ENCODE measurements at places on chromosomes 3 and 15.
A peak's percentile ranks its signal among the peaks of the same experiment; 100 is the strongest.

- DNase-seq: no peak
Observed at GRCh38 chr3:124298951-124299350, 307.0 kb upstream of the ROPN1 start.

- DNase-seq: peak; percentile 56
Observed at GRCh38 chr3:10702961-10703740, 112.9 kb upstream of the SLC6A11 start.

- DNase-seq: no peak
Observed at GRCh38 chr15:52709187-52709981, 30.2 kb upstream of the ATOSA start.

GRCh38 chr3:1348547-1348946, 255.7 kb downstream of the CNTN6 start:
- no peak for DNase-seq

GRCh38 chr15:63582718-63583426, 14.3 kb upstream of the FBXL22 start:
- DNase-seq: no peak

DNA sequence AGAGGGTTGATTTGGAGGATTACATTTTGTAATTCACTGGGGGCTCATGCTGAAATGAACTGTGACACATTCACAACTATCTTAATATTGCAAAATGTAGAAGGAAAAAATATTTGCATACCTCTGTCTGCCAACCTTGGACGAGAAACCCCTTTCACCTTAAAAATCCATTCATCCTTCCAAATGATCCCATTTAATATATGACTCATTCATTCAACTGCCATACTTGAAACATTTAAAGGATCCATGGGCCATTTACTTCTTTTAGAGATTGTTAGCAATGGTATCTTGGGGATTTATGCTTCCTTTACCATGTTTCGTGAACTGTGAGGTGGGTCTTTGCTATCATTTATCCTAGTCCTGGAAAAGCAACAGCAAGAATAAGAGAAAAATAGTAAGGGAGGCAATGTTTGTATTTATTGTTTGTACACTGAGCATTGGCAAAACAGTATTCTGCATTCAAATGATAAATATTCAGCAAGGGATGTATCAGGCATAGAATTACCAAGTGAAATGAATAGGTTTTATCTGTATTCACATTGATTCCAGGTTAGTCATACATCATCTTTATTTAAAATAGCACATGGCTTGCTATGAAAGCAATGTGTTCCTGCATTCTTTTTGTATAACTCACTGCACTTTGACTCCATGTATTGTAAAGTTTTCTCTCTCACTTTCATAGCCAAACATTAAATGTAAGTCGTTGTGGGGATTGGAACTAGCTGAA, 378.1 kb downstream of the NSUN3 start:
- no peak for DNase-seq

- DNase-seq: no peak
Observed at GRCh38 chr3:149377408-149378364, at the start of gene TM4SF1. TM4SF1 (minus strand) TSS chr3:149377649; CDS start chr3:149377547, 102 bp downstream.

- DNase-seq: no peak
Observed at GRCh38 chr3:46900007-46900292, 22.4 kb downstream of the PTH1R start.

DNA sequence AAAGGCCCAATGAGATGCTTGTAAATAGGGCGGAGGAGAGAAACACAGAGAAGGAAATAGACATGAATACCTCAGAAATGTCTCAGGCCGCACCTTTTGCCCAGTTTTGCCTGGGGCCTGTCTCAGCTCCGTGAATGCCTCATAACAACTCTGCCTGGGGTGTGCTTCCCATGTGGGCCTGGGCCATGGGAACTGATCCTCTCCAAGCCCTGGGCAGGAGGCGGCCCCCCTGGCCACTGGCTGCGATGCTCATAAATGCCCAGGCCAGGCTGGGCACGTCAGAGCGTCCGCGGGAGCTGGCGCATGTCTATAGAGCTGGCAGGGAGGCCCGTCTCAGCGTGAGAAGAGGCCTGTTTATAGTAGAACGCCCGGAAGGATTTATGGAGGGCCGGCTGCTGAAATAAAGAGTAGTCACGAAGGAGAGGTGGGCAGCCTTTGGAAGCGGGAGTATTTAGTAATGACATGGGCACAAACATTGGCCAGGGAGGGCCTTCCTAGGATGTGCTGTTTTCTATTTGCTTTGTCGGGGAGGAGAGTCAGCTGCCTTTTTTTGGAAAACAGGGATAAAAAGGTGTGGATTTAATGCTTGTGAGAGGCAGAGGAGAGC, 85.9 kb upstream of the IGF1R start:
- DNase-seq: no peak

DNA sequence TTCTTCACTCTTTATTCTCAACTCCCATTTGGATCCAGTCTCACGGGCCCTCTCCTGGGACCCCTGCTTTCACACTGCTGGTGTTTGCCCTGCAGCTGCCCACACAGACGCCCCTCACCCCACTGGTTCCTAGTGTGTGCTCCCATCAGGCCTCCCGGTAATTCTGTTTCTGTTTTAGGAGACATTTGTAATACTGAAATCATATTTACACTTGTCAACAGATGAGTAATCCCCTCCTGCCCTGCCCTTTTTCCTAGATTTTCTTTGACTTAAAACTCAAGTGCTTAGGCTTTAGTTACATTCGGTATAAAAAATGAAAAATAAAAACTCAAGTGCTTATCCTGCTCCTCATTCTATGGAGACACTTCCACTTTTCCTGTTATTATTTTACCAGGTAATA, 18.4 kb upstream of the ABTB1 start:
- DNase-seq: no peak

DNA sequence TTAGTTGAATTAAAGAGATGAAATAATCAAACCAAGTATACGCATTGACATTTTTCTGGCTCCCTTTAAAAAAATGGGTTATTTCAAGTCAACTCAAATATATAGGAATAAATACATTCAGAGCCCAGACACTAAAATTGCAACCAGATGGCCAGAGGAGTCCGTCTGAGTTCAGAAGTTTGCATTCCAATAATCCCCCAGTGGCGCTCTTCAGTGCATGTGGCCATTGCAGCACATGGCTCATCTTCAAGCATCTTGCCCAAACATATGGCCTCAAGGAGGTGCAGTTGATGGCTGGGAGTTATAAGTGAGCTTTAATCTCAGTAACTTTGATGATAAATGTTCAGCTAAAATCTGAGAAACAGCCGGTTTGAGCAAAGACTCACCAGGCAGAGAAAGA, 295.8 kb upstream of the LRRN1 start:
- DNase-seq: no peak

- DNase-seq: no peak
Observed at GRCh38 chr3:156176629-156177210, 56.3 kb downstream of the KCNAB1 start.

- no peak for DNase-seq
Observed at GRCh38 chr3:13512451-13512850, 32.3 kb downstream of the HDAC11 start.

- DNase-seq: no peak
Observed at GRCh38 chr3:160874736-160875135, 118.7 kb downstream of the PPM1L start.

- DNase-seq: no peak
Observed at GRCh38 chr3:10939556-10939955, 53.0 kb upstream of the SLC6A1 start.

DNA sequence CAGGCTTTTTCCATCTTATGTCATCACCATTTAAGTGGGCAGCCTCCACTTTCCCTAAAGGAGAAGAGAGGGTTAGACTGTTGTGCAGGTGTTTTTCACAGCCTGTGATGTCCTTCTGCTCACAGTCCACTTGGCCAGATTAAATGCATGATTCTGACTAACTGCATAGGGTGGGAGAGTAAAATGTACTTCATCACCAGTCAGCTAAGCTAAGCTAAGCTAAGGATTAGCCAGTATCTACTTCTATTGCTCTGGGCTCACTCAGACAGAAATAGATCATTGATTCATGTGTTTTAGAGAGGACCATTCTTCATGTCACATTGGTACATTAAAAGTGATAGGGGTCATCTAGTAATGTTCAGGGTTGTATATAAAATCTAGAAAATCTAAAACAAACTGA, 1013.1 kb downstream of the NTRK3 start:
- no peak for DNase-seq

- no peak for DNase-seq
Observed at GRCh38 chr3:11832981-11833905, 13.4 kb downstream of the TAMM41 start.

DNA sequence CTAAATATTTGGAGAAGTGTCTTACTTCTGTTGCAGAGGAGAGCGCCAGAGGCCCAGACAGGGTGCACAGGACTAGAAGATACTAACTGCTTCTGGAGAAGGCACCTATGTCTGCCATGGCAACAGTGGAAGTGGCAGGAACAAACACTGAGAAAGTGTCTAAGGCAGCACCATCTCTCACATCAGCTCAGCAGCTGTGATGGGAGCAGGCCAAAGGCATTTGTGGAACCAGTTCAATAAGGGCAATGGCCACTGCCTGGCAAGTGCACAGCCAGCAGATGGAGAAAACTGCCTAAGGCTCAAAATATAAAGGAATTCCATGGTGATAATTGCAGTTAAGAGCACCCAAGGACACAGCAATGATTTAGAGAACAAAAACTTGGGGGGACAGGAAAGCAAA, 563.0 kb upstream of the CCDC54 start:
- DNase-seq: no peak

DNA sequence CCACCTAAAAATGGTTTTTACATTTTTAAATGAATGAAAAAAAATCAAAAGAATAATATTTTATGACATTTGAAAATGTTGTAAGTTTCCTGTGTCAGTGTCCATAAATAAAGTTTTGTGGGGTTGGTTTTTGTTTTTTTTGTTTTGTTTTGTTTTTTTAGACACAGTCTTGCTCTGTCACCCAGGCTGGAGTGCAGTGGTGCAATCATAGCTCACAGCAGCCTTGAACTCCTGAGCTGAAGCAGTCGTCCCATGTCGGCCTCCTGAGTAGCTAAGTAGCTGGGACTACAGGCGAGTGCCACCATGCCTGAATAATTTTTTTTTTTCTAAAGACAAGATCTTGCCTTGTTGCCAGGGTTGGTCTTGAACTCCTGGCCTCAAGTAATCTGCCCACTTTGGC, 2.8 kb upstream of the GLB1 start:
- DNase-seq: no peak

DNA sequence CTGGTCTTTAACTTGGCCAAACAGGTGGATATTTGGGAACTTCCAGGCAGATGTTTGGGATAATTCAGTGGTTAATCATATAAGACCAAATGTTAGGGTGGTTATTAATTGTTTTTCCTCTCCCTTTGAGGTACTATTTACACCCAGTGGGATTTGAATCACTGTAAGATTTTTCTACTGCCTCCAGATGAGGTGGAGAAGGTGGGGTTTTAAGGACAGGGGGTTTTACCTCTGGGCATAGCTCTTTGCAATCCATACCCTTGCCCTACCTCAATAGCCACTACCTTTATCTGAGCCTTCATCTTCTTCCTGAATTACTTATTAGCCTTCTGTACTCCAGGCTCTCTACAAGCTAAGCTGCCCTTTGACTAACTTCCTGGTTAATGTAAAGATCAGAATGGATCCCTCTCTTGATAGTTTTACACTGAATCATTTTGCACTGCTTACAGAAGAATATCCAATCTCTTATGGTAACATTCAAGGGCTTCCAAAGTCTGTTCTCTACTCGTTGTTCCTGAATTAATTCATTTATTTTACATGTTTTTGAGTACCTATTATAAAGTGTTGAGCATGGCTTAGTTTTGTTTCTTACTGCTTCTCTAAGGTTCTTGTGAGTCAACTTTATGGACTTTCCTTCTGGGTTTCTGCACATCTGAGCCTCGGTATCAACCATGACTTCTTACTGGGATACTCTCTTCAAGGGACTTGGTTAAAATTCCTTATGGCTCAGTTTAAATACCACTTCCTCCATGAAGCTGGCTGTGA, 331.2 kb upstream of the TBL1XR1 start:
- DNase-seq: no peak

DNA sequence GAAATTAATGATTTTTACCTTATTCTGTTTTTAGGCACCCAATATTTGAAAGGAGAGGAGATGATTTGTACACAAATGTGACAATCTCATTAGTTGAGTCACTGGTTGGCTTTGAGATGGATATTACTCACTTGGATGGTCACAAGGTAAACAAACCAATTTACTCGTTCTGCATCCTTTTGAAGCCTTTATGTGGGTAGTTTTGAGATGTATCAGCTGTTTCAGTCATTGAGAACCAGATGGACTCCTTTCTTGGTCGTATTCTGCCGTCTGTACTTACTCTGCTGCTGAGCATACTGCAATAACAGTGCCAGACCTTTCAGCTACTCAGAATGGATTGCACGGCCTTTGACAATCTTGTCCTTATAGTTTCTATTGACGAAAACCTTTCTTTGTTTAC, 13.3 kb downstream of the DNAJB11 start:
- no peak for DNase-seq

GRCh38 chr15:96184297-96184696, 146.2 kb upstream of the NR2F2 start:
- no peak for DNase-seq

DNA sequence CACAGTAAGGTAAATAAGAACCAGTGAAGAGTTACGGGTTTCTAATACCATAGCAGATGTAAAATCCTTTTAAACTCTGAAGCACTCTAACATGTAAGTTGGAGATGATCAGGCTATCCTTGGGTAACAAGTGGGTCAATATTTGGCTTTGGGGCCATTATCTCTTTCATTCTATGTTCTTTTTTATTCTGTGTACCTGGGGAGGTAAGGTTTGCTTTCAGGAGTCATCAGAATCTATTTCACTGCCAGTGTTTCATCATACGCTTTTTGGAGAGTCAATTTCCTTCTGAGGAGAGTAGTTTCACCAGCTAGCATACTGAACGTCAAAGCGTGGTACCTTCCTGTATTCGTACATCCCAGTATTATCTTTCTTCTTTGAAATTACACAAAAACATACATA, 166.5 kb downstream of the GMNC start:
- DNase-seq: no peak

- no peak for DNase-seq
Observed at GRCh38 chr3:20648294-20648693, 462.3 kb upstream of the SGO1 start.

- DNase-seq: no peak
Observed at GRCh38 chr3:99544786-99545281, 93.6 kb upstream of the COL8A1 start.

DNA sequence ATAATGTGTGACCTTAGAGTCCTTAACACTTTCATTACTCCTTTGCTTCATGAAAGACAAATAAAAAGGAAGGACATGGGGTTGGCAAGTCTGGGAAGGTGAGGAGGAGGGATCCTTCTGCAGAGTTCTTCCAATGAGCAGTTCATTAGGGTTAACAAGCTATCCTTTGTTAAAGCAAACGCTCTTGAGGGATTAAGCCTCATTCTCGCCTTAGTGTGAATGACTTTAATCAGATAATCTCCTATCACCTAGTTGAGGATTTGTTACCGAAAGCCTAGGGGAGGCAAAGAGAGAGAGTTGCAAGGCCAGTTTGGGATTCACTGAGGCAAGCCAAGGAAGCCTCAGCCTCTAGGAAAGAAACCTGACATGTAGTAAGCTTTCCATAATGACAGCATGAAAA, 7.4 kb upstream of the MBNL1 start:
- no peak for DNase-seq

- no peak for DNase-seq
Observed at GRCh38 chr3:182692695-182693094, 100.6 kb upstream of the ATP11B start.

GRCh38 chr3:37116998-37117397, 57.4 kb downstream of the LRRFIP2 start:
- DNase-seq: no peak

GRCh38 chr15:38696109-38696727, 131.6 kb upstream of the RASGRP1 start:
- peak; percentile 80 for DNase-seq

GRCh38 chr15:39530480-39531342, 50.2 kb upstream of the THBS1 start:
- DNase-seq: no peak
